ENCODE measurements at places on chromosomes 1 and 21. TPM values are rescaled to one million over a fixed set of nuclear protein-coding genes. Genes with fewer than 3 reads are reported as not detected.

CAPN8 gene
- not detected for total RNA-seq

DNA sequence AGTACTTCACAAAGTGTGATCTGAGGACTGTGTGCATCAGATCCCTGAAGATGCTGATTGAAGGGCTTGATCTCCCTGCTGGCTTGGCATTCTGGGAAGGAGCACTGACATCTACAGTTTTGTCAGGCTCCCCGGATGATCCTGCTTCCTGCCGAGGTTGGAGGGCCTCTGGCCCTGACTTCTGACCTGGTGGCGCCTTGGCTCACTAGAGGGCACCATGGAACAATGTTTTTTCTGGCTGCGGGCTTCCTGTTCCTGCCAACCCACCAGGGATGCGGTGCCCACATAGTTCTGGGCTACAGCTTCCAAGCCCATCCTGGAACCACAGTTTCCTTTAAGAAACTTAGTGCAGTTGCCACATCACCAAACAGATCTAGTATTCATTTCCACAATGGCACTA is 38.8 kb upstream of the RASAL2 start:
- peak; percentile 43 for DNase-seq

DNA sequence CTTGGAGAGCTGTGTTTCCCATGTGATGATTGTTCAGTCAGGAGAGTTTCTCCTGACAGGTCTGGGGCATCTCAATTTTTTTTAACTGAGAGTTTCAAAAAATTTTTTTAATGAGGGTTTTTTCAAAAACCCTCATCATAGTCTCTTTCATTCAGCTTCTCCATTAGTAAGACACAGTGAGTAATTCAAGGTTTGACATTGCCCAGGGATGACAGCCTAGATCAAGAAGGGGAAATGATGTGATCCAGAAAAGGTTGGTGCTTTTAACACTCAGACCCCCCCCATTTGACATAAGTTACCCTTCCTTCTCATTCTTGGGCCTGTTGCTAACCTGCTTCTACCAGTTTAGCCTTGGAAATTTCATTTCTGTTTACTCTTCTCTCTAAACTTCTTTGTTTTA is 189.4 kb upstream of the HOOK1 start:
- no peak for DNase-seq

GRCh38 chr1:225508538-225509375 is 80.9 kb upstream of the LBR start:
- DNase-seq: peak; percentile 35

GRCh38 chr1:159922511-159923202 is 2.6 kb downstream of the TAGLN2 start:
- no peak for DNase-seq

Data from H7 (cell line).